ENCODE measurements at places on chromosomes 2 and 18.

- no peak for DNase-seq
Measured at GRCh38 chr2:175567435-175568061, 386.0 kb upstream of the ATP5MC3 start.

DNA sequence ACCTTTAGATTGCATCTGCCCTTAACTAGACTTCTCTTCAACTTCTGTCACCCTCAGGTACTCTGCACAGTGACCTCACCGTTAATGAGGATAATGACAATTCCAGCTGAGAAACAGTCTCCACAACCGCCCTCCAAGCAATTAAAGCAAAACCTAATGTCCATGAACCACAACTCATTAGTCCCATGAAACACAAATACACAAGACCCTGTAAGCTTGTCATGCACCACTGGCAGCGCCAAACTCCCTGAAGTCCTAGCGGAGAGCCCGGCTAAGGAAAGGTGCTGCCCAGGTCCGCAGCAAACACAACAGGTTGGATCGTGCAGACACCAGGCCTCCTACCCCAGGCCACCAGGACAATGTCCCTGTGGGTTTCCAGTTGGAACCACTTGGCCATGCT, 7.4 kb downstream of the SMAD7 start:
- no peak for DNase-seq

DNA sequence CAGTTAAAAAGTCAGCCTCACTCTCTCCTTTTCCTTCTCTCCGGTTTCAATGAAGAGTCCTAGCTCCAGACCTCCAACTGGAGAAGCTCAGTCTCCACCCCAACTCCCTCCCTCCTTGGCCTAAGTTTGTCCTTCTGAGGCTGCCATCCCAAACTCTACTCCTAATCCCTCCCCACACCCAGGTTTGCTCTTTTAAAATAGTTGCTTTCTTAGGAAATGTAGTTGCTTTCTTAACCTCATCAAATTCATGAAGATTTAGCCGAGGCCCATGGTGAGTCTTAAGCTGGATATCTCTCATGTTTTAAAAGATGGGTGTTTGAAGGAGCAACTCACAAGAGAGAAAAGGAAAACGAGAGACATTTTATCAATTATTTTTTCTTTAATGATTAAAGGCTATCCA, 937 bp upstream of the LANCL1 start:
- DNase-seq = peak; percentile 27

DNA sequence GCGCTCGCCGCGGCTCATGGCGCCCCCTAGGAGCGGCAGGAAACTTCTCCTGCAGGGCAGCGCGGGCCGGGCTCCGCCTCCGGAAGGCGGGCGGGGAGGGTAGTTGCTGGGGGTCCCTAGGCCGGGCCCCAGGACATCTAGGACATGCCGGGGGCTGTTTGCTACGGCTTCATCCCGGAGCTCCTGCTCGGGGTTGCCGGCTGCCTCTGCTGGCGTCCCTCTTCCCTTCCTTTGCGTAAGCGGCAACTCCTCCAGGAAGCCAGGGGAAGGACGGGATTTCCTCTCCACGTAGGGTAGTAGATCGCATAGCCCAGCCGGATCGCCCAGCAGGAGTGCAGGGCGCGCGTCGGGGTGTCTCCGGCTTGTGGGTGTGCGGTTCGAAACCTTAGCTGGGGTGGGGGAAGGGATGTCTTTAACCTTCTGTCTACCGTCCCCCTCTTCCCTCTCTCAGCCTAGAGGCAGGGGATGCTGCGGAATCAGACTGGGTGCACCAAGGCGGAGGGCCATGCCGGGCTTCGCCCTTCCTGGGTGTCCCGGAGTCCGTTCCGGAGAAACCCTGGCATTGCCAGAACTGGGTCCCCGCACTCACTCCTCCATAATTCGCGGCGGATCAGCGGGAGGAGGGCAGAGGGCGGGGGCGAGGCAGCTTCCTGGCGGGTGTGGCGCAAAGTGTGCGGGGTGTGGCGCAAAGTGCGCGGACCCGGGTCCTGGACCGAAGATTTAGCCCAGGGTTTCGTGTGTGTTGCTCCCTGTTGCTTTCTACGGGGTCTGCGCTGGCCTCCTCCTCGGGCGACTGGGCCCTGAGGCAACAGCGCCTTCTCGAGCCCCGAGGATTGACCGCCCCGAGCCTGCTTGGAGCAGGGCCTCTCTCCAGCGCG, 12.2 kb upstream of the SKOR2 start:
- no peak for DNase-seq

DNA sequence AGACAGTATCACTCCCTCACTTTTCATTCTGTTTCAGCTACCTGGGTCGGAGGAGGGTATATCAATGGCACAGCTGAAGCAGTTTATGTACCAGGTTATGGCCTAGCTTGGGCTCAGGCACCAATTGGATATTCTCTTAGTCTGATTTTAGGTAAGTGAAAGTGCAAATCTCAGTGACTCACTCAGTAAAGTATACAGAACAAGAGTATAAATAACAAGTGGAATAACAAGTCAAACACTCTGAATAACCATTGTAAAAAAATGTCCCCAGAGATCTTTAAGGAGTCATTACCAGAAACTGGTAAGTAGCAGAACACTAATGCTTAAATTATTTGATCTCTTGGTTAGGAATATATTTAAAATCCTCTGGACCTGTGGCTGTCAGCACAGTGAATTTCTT, 5.7 kb downstream of the SLC5A7 start:
- no peak for DNase-seq

DNA sequence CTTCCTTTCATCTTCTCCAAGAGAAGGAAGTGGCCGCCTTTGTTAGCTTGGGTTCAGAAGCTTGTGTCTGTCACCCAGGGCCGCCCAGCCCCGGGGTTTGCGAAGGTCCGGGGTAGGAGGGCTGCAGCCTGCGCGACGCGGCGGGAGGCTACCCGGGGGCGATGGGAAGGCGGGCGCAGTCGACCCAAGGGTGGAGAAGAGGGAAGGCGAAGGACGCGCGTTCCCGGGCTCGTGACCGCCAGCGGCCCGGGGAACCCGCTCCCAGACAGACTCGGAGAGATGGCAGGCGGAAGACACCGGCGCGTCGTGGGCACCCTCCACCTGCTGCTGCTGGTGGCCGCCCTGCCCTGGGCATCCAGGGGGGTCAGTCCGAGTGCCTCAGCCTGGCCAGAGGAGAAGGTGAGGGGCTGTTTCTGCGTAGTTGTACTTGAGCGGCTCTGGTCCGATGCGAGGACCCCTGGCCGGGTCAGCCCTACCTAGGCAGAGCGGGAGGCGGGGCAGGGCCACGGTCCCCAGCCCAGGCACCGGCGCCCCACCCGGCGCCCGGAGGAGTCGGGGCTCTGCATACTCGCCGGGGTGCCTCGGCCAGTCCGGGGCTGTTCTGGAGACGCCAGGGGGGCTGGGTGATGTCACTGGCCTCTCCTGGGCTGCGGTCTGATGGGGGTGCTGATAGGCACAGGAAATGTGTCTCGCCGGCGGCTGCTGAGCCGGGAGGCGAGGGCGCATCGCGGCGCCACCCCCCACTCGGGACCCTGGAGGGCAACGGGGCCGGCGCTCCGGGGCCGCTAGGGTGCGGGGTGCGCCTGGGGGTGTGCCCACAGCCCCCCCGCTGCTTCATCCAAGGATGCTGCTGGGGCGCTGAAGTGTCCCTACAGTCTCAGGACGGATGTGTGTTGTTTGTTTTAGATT, at the start of gene QPCT:
Gene QPCT, plus strand, starts transcription at position 178 of the 909 bp plus-strand sequence. Its CDS starts 102 bp downstream, at position 280.
- no peak for DNase-seq

DNA sequence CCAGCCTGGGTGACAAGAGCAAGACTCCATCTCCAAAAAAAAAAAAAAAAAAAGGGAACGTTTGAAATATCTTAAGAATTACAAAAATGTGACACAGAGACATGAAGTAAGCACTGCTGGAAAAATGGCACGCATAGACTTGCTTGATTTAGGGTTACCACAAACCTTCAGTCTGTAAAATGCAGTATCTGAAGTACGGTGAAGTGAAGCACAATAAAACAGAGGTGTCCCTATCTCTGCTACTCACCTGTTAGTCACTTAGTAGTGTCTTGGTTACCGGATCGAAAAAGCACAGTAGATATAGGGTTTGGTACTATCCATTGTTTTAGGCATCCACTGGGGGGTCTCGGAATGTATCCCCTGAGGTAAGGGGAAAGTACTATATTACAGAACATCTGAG, 11.6 kb upstream of the GREB1L start:
- DNase-seq = no peak

- no peak for DNase-seq
Measured at GRCh38 chr2:205510345-205510744, 172.0 kb upstream of the NRP2 start.

DNA sequence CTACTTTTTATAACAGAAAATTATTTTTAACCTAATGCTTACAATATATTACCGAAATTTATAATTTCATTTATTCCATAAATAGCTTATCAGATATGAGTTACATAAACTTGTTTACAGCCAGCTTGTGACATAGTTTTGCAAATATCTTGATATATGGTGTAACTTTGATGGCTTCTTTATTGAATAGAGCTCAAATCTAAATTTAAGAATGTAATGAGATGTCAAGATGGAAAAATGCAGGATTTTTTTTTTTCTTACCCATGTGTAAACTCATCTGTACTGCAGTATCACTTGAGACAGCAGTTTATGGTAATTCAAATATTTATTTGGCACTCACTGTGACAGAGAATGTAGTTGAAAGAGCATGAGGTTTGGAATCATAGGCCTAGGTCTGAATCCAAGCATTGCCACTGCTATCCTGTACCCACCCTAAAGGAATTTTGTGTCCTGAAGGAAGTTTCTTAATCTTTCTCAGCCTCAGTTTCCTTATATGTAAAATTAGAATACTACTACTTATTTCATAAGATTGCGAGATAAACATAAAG, 3.8 kb downstream of the CREB1 start:
- DNase-seq = no peak

GRCh38 chr2:219362524-219363164, 25.1 kb downstream of the DNPEP start:
- peak; percentile 36 for DNase-seq

DNA sequence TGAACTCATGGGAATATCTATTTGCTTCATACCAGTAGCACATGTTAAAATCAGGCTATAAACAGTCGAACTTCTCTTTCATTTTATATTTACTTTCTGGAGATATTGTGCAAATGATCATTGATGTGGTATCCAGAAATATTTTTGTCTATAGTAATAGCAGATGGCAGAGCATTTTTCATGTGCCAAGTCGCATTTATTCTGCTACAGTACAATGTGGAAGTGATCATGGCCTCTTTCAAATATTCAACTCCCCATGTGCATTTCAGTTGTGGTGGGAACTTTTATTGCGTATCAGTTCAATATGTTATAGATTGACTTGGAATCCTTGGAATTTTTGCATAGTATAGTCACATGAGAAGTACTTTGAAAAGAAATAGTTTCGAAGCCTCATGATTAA, 57.4 kb downstream of the RHBDD1 start:
- DNase-seq = no peak

DNA sequence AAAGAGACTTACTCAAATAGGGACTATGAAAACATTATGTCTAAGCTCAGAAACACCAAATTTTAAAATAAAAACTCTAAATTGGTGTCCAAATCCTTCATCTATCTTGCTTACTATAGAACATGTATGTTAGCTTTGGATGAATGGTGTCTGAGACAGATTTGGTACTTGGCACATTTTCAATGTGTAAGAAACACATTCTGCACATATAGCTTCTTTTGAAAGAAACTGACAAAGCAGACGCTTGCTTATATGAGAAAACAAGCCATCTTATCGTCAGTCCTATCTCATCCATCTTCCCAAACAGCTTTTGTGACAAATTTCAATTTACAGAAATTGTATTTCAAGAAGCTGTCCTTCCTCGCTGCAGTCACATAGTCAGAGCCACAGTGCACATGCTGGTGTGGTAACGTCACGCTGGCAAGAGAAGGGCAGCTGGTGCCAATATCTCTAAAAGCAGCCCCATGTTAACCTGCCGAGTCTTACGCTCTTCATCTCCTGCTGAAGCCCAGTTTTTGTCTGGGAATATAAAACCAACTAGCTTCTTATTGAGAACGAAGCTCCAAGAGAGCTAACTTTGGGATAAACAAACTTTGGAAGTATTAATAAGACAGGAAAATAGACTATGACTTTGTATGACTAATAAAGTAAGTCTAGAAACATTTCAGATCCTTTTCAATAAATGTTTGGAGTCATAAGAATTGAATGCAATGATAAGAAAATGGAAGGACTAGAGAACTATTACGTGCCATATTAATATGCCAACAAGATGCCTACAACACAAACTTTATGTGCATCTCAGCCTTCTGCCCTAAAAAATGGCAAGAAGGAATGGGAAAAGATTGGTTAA, 74.9 kb upstream of the TFCP2L1 start:
- no peak for DNase-seq

DNA sequence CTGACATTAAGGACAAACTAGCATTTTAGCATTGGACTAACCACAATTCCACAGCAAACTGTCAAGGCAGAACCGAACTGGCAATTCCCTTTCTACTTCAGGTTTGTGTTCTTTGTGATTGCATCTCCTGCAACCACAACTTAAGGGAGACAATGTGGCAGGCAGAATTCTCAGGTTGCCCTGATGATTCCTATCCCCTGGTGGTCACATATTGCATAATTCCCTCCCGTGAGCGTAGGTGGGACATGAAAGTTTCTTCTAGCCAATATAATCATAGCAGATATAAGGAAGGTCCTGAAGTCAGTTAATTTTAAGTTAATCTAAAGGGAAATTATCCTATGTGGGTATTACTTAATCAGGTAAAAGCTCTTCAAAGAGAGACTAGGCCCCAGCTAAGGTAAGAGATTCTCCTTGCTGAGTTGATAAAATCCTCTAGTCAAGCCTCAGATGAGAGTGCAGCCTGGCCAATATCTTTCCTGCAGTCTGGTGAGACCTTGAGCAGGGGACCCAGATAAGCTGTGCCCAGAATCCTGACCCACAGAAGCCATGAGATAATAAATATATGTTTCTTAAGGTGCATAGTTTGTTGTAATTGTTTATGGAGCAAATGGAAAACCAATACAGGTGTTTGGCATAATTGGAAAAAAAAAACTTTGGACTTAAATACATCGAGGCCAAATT, 45.9 kb upstream of the TNP1 start:
- no peak for DNase-seq

DNA sequence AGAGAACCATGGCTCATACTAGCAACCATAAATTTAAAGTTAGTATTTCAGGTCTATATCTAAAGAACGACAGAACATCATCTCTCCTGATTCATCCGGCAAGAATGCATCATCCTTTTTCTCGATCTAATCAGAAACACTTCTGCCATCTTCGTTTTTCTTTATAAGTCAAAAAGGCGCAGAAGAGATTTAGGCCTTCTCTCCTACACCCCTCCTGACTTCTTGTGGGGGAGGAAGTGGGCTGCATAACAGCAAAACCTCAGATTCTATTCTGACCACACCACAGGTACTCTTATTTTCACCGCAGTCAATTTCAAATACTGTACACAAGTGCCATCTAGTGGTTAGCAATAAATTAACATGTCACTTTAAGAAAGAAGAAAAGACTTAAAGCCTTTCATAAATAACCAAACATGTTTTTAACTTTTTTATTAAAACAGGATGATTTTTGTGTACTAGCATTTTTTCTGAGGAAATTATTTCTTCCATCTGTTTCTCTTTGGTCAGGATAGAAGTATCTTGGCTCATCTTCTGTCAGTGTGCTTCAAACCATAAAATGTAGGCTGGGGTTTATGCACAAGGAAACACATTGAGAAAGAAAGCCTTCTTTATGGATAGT, 48.4 kb upstream of the PIK3C3 start:
- DNase-seq = peak; percentile 20

All from HS-27A (cell line).